ENCODE measurements at places on chromosomes 7 and 10.

- DNase-seq: no peak
These were observed 2.5 kb downstream of the SAP25 start for GRCh38 chr7:100570954-100571828.

DNA sequence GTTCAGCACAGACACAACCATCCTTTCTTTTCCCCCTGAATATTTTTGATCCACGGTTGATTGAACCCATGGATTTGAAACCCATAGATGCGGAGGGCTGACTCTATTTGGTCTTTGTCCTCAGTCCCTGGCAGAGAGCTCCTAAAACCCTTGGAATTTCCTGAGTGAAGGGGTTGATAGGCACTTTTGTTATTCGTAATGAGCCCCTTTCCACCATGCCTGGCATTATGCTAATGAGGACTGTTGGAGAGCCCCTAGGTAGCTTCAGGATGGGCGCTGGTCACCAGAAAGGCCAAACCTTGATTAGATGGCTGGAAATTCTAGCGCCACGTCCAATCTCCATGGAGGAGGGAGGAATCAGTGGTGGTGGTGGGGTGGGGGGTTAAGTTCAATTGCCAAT, 205.8 kb upstream of the GRB10 start:
- DNase-seq: no peak

DNA sequence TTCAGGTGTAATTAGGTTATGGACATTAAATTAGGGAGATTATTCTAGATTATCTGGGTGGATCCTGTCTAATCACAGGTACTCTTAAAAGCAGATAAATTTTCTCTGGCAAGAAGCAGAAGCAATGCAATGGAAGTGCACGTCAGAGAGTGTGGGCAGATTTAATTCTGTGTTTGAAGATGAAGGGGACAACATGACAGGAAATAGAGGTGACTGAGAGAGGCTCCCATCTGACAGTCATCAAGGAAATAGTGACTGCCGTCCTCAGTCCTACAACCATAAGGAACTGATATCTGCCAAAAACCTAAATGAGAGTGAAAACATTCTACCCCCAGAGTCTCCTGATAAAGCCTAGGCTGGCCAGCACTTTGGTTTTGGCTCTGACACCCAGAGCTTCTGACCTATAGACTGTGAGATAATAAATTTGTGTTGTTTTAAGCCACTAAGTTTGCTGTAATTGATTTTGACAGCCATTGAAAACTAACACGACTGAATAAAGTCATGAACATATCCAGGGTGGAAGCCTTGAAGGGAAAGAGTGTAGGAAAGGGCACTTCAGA, 30.5 kb upstream of the DDX50 start:
- DNase-seq: no peak

DNA sequence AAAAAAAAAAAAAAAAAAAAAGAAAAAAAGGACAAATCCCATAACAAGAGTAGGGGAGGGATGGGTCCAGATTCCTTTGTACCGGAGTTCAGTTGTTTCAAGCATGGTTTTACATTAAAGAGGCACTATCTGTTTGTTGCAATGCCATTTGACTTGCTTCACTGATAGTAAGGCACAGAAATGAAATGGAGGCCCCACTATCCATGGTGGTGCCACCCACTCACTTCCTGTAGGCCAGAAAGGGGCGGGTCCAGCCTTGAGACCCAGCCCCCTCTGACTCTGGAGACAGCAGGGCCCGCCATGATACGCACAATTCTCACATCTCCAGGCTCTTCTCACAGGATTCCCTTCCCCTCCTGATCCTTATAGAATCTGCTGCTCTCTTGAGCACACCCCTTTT, 100.0 kb downstream of the CLEC2L start:
- no peak for DNase-seq
